Activated CD4-positive, CD25-positive, alpha-beta regulatory T cell treated with anti-CD3 and anti-CD28 coated beads, Interleukin-2, amount 50 U/mL, for 24 hours (primary cell): ENCODE measurements at places on chromosomes 12 and 14.

- ATAC-seq: no peak
These were observed 134.4 kb upstream of the SOX5 start for GRCh38 chr12:24083838-24084237.

DNA sequence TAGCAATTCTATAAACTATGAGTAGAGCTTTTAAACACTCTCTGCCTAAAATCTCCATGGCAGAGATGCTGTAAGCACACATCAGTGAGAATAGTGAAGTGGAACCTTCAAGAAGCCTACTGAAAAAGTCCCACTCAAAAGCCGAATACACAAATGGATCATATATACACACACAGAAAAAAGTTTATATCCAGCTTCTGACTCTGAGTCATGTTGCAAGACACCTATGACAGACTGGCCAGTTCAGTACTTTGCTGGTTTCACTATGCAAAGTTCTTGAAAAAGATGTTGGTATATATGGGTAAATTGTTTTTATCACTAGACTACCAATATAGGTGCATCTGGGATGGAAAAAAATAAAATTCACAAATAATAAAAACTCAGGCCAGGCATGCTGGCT, 126.1 kb downstream of the KCNK10 start:
- ATAC-seq: no peak

DNA sequence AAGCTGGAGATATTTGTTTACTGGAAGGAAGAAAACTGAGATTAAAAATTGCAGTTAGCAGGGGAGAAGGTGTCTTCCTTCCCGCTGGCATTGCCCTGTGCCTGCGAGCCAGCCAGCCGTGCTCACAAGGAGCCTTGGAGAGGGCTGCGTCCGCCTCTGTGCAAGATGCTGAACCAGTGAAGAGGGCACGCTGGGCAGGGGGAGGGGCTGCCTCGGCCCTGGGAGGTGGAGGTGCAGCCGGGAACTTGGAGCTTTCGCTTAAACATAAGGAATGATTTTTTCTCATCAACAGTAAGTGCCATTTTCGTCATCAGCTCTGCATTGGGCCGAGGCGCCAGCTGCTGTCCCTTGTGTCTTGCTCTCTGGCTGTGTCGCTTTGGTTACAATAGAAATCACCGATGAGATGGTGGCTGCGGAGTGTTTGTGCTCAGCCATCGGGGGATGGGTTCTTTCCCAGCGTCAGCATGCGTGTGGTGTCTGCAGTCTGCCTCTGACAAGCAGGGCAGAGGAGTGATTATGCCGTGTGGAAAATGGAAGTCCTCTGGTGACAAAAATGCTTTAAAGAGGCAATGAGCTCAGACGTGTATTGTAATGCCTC, 97.3 kb downstream of the ESR2 start:
- ATAC-seq: peak; percentile 64

- ATAC-seq: no peak
These were observed 607.1 kb downstream of the SOX5 start for GRCh38 chr12:23342407-23342806.

GRCh38 chr12:122732170-122732569, 1.5 kb upstream of the HCAR1 start:
- ATAC-seq: no peak
